ENCODE measurements at places on chromosomes 1 and 21. TPM values are rescaled to one million over a fixed set of nuclear protein-coding genes. Genes with fewer than 3 reads are reported as not detected.

DRAXIN gene
- polyA plus RNA-seq: not detected

CYP4A22 gene
- not detected for polyA plus RNA-seq

HPDL gene
- polyA plus RNA-seq: 15.7 TPM

DISP3 gene
- polyA plus RNA-seq: 0.16 TPM

CCDC30 gene
- 1.2 TPM for polyA plus RNA-seq

FAM229A gene
- polyA plus RNA-seq: 1.2 TPM

PLEKHN1 gene
- polyA plus RNA-seq: not detected

TRNP1 gene
- polyA plus RNA-seq: 3.0 TPM

DNA sequence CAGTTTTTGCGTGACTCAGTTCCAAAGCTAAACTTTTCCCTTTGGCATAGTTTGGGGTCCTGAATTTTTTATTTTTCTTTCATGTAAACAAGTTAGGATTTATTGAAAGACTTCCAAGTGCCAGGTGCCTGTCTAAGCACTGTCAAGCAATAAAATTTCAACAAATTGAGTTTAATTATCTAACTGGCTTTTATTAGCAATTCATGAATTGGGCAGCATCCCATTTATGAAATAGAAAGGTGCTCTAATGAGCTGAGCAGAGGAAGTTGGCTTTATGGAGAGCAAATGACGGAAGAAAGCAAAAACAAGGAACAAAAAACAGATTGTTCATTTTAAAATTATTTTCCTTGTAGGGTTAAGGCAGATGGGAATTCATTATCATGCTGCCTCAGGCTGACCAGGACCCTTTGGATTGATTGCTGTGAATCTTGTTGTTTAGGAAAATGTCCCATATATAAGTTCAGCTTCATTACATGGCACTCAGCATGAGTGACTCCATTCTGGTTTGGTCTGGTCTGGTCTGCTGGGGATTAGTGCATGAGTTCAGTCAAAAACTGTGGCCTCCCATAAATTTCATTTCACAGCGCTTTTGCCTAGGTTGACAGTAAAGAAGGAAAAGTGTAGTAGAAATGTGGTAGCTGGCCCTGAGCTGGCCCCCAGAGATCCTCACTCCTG is 21.5 kb upstream of the COG2 start:
- no peak for DNase-seq
- no peaks in the 10 kb centered on the region for H3K4me1 ChIP-seq
- H3K27ac ChIP-seq: no peak overlapping the region
- H3K4me3 ChIP-seq: no peak overlapping the region
- H3K36me3 ChIP-seq: no peaks in the 10 kb centered on the region

GRCh38 chr1:203199816-203200571 is 13.5 kb upstream of the CHI3L1 start:
- DNase-seq: peak; percentile 72
- H3K4me1 ChIP-seq: no peaks in the 10 kb centered on the region
- H3K27me3 ChIP-seq: no peaks in the 10 kb centered on the region

- H3K4me1 ChIP-seq: no peaks in the 10 kb centered on the region
- no peak for DNase-seq
- H3K27me3 ChIP-seq: no peaks in the 10 kb centered on the region
- no peak overlapping the region for H3K4me3 ChIP-seq
- H3K27ac ChIP-seq: no peak overlapping the region
These were observed 79.3 kb downstream of the LHX4 start for GRCh38 chr1:180309338-180309737.

DNA sequence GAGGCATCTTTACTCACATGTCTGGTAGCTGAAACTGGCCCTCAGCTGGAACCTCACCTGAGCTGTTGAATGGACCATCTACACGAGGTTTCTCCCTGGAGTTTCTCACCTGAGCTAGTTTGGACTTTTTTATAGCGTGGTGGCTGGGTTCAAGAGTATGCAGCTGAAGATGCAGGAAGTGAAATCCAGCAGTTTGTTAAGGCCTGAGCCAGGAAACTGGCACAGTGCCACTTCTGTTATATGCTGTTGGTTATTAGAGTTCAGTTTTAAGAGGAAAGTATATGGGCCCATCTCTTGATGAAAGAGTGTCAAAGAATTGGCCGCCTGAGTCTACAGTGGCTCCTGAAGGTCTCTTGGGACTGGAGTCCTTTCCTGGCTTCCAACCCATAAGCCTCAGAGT is 35.6 kb downstream of the STUM start:
- no peak overlapping the region for H3K4me3 ChIP-seq
- H3K36me3 ChIP-seq: no peaks in the 10 kb centered on the region
- no peaks in the 10 kb centered on the region for H3K27me3 ChIP-seq
- no peak for DNase-seq

- H3K4me1 ChIP-seq: no peaks in the 10 kb centered on the region
- peaks cover 24% of the 10 kb centered on the region for H3K36me3 ChIP-seq
- DNase-seq: no peak
- no peak overlapping the region for H3K4me3 ChIP-seq
These were observed 187.8 kb upstream of the HP1BP3 start for GRCh38 chr1:20974951-20975350.

- H3K27ac ChIP-seq: no peak overlapping the region
- DNase-seq: no peak
- H3K4me3 ChIP-seq: no peak overlapping the region
- no peaks in the 10 kb centered on the region for H3K36me3 ChIP-seq
These were observed 1963.0 kb downstream of the NCAM2 start for GRCh38 chr21:22961258-22961657.

- H3K36me3 ChIP-seq: no peaks in the 10 kb centered on the region
- no peak overlapping the region for H3K27ac ChIP-seq
- H3K27me3 ChIP-seq: no peaks in the 10 kb centered on the region
- H3K4me1 ChIP-seq: peaks cover 4% of the 10 kb centered on the region
- DNase-seq: no peak
These were observed 187.6 kb downstream of the BACH1 start for GRCh38 chr21:29486306-29486807.

DNA sequence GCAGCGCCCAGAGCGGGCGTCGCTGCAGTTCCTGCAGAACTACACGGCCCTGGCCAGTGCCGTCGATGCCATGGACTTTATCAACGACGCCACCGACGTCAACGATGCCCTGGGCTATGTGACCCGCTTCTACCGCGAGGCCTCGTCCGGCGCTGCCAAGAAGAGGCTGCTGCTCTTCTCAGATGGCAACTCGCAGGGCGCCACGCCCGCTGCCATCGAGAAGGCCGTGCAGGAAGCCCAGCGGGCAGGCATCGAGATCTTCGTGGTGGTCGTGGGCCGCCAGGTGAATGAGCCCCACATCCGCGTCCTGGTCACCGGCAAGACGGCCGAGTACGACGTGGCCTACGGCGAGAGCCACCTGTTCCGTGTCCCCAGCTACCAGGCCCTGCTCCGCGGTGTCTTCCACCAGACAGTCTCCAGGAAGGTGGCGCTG is 22.0 kb downstream of the COL6A1 start:
- peaks cover 31% of the 10 kb centered on the region for H3K4me1 ChIP-seq
- DNase-seq: peak; percentile 68
- no peaks in the 10 kb centered on the region for H3K27me3 ChIP-seq
- peaks cover 44% of the 10 kb centered on the region for H3K36me3 ChIP-seq
- peak overlapping the region; percentile 83 for H3K27ac ChIP-seq
- H3K4me3 ChIP-seq: no peak overlapping the region

DNA sequence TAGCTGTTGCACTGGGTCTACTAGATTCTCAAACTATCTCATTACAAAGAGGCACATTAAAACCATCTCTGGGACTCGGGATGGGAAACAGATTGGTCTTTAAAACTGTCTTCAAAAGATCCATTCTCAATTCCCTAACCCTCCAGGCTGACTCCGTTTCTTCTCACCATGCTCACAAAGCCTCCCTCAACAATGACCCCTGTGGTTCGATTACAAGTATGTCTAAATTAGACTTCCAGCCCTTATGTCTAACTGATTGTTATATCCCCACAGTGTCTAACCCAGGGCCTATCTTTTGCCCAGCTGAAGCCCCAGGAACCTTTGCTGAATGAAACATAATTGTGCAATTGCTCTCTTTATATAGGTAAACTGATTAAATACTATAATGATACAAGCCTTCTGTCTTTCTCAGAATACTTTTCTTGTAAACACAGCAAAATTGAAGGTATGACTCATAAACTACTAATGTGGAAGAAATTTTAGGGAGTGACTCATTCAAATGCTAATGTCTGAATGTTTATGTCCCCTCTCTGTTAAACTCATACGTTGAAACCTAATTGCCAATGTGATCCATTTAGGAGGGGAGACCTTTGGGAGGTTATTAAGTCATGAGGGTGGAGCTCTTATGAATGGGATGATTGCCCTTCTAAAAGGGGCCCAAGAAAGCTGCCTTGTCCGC is 65.6 kb upstream of the DAB1 start:
- no peaks in the 10 kb centered on the region for H3K4me1 ChIP-seq
- H3K27ac ChIP-seq: no peak overlapping the region
- DNase-seq: no peak
- H3K4me3 ChIP-seq: no peak overlapping the region

GRCh38 chr1:156492013-156492590 is 8.5 kb downstream of the MEF2D start:
- H3K27me3 ChIP-seq: no peaks in the 10 kb centered on the region
- no peaks in the 10 kb centered on the region for H3K36me3 ChIP-seq
- no peak for DNase-seq
- H3K4me3 ChIP-seq: no peak overlapping the region
- H3K4me1 ChIP-seq: peaks cover 100% of the 10 kb centered on the region
- peak overlapping the region; percentile 98 for H3K27ac ChIP-seq

DNA sequence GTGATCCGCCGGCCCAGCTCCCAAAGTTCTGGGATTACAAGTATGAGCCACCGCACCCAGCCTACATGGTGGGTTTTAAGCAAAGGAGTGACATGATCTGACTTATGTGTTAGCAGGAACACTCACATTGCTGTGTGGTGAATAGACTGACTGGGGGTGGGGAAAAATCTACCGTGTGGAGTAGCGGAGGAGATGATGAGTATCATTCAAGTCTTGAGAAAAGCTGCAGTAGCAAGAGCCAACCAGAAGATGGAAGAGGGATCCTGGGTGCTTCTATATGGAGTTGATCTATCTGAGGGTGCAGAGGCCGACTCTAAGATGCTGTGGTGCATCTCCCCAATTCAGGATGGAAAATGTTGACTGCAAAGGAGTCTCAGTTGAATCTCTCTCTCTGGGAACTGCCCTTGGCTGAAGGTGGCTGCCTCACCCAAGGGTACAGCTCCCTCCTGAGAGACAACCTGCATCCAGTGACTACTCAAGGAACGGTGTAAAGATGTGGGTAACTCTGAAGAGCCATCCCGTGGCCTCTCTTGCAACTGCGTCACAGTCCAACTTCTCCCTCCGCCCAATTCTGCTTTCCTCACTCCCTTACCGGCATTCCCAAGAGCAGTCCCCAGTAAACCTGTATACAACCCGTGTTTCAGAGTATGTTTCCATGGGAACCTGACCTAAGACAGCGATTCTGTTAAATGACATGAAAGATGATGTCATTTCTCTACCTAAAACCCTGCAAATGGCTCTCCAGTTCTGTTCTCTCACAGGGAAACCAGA is 7.4 kb upstream of the B3GALNT2 start:
- H3K4me1 ChIP-seq: no peaks in the 10 kb centered on the region
- H3K36me3 ChIP-seq: no peaks in the 10 kb centered on the region
- DNase-seq: no peak
- H3K27ac ChIP-seq: no peak overlapping the region
- H3K4me3 ChIP-seq: no peak overlapping the region

- H3K27me3 ChIP-seq: no peaks in the 10 kb centered on the region
- peak overlapping the region; percentile 89 for H3K27ac ChIP-seq
- no peak overlapping the region for H3K4me3 ChIP-seq
- peaks cover 70% of the 10 kb centered on the region for H3K36me3 ChIP-seq
- H3K4me1 ChIP-seq: peaks cover 3% of the 10 kb centered on the region
- DNase-seq: peak; percentile 89
These were observed 172.7 kb downstream of the TGFBR3 start for GRCh38 chr1:91712981-91713841.

GRCh38 chr1:181010789-181011188 is 11.9 kb downstream of the STX6 start:
- H3K27ac ChIP-seq: peak overlapping the region; percentile 76
- DNase-seq: no peak
- no peaks in the 10 kb centered on the region for H3K27me3 ChIP-seq
- H3K36me3 ChIP-seq: no peaks in the 10 kb centered on the region
- no peak overlapping the region for H3K4me3 ChIP-seq

GRCh38 chr1:11842154-11843041 is 5.2 kb downstream of the NPPA start:
- peaks cover 45% of the 10 kb centered on the region for H3K36me3 ChIP-seq
- H3K27ac ChIP-seq: no peak overlapping the region
- H3K27me3 ChIP-seq: no peaks in the 10 kb centered on the region
- no peaks in the 10 kb centered on the region for H3K4me1 ChIP-seq

- H3K36me3 ChIP-seq: no peaks in the 10 kb centered on the region
- H3K4me1 ChIP-seq: no peaks in the 10 kb centered on the region
- no peak overlapping the region for H3K4me3 ChIP-seq
- no peak for DNase-seq
- H3K27ac ChIP-seq: no peak overlapping the region
- peaks cover 3% of the 10 kb centered on the region for H3K27me3 ChIP-seq
These were observed 30.1 kb downstream of the KCNJ15 start for GRCh38 chr21:38286739-38287471.

DNA sequence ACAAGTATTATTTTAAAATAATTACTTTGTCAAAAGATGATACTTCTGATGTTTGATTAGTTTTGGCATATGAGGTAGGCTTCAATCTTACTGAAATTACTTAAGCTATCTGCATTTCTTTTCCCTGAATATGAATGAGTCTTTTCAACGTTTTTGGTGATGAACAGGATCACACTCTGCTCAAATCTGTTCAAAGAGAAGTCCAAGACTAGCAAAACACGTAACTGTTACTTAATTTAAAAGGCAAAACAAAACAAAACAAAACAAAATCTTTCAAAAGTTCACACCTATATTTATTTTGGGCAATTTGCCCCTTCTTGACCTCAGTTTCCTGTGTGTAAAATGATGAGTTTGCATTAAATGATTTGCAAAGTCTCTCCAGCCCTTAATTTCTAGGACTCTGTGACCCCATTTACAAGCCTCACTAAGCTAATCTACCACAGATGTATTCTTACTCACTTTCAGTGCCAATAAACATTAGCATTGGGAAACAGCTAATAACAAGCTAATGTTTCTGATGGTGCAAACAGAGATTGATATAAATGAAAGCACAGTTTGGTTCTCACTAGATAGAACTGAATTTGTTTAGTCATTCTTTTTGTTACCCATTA is 865.4 kb downstream of the LTN1 start:
- H3K4me3 ChIP-seq: no peak overlapping the region
- H3K36me3 ChIP-seq: no peaks in the 10 kb centered on the region
- H3K4me1 ChIP-seq: no peaks in the 10 kb centered on the region
- no peaks in the 10 kb centered on the region for H3K27me3 ChIP-seq
- no peak for DNase-seq
- no peak overlapping the region for H3K27ac ChIP-seq

- peaks cover 51% of the 10 kb centered on the region for H3K4me1 ChIP-seq
- no peak overlapping the region for H3K4me3 ChIP-seq
- no peak overlapping the region for H3K27ac ChIP-seq
- no peaks in the 10 kb centered on the region for H3K36me3 ChIP-seq
- no peaks in the 10 kb centered on the region for H3K27me3 ChIP-seq
These were observed 1.3 kb downstream of the CLCNKA start for GRCh38 chr1:16023050-16023653.

DNA sequence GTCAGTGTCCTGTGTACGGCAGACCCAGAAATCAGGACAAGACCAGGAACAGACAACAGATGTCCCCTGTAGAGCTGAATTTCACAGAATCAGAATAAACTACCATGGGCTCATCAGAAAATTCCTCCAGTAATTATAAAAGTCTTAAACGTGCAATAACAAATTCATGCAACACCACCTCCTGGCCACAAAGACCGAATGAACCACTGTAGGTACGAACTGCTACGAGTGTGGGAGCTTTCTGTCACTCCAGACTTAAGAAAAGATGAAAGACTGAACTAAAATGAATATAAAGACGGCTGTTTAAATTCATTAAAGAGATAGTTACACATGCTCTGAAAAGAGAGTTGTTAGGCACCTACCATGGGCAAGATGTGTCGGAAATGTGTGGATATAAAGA is 333.5 kb downstream of the RRAGC start:
- DNase-seq: no peak
- H3K27ac ChIP-seq: no peak overlapping the region
- H3K36me3 ChIP-seq: no peaks in the 10 kb centered on the region
- H3K4me1 ChIP-seq: no peaks in the 10 kb centered on the region
- no peaks in the 10 kb centered on the region for H3K27me3 ChIP-seq

Data from sigmoid colon (tissue), 7 donors.